NCI-H2171 (cell line): ENCODE measurements at places on chromosomes 2 and 18.

DNA sequence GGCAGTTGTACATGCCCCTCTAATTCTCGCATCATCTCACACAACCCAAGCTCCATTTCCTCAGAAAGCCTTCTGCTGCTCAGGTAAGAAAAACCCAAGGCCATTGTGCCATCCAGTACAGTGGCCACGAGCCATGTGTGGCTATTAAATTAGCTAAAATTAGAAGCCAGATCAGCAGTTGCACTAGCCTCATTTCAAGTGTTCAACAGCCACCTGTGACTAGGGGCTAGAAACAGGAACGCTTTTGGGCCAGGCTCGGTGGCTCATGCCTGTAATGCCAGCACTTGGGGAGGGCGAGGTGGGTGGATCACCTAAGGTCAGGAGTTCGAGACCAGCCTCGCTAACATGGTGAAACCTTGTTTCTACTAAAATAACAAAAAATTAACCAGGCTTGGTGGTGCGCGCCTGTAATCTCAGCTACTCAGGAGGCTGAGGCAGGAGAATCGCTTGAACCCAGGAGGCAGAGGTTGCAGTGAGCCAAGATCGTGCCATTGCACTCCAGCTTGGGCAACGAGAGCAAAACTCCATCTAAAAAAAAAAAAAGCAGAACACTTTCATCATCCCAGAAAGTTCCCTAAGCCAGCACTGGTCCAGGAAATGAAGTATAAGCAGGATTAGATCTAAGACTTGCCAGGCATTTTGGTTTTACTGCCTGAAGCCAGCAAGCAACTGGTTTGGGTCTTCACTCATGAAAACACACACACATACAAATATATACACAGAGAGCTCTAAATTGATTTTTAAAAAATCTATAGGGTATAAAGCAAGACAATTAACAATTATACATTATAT lies 35.7 kb downstream of the ATP8B1 start:
- DNase-seq: no peak

GRCh38 chr18:21686282-21687105 lies 18.1 kb downstream of the ABHD3 start:
- no peak for DNase-seq

DNA sequence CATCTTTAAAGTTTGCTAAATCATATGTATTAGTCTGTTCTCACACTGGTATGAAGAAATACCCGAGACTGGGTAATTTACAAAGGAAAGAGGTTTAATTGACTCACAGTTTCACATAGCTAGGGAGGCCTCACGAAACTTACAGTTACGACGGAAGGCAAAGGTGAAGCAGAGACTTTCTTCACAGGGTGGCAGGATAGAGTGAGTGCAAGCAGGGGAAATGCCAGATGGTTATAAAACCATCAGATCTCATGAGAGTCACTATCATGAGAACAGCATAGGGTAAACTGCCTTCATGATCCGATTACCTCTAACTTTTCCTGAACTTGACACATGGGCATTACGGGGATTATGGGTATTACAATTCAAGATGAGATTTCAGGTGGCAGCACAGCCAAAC lies 1075.2 kb upstream of the NRXN1 start:
- DNase-seq: peak; percentile 54

DNA sequence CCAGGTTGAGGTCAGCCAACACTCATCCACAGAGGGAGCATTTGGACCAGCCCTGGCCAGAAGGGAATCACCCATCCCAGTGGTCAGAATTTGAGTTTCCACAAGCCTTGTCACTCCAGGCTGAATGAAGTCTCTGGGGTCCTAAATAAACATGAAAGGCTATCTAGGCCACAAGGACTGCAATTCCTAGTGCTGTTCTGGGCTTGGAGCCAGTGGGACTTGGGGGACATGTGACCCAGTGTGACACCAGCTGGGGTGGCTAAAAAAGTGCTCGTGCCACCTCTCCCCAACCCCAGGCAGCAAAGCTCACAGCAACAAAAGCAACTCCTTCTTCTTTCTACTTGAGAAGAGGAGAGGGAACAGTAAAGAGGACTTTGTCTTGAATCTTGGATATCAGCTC lies 91.7 kb downstream of the MDH1 start:
- no peak for DNase-seq

GRCh38 chr2:188746727-188747126 lies 227.4 kb upstream of the COL3A1 start:
- no peak for DNase-seq

GRCh38 chr2:232104076-232104646 lies 142.6 kb downstream of the DIS3L2 start:
- no peak for DNase-seq

- DNase-seq: no peak
These were observed 7.7 kb downstream of the VRK2 start for GRCh38 chr2:58054264-58054663.

DNA sequence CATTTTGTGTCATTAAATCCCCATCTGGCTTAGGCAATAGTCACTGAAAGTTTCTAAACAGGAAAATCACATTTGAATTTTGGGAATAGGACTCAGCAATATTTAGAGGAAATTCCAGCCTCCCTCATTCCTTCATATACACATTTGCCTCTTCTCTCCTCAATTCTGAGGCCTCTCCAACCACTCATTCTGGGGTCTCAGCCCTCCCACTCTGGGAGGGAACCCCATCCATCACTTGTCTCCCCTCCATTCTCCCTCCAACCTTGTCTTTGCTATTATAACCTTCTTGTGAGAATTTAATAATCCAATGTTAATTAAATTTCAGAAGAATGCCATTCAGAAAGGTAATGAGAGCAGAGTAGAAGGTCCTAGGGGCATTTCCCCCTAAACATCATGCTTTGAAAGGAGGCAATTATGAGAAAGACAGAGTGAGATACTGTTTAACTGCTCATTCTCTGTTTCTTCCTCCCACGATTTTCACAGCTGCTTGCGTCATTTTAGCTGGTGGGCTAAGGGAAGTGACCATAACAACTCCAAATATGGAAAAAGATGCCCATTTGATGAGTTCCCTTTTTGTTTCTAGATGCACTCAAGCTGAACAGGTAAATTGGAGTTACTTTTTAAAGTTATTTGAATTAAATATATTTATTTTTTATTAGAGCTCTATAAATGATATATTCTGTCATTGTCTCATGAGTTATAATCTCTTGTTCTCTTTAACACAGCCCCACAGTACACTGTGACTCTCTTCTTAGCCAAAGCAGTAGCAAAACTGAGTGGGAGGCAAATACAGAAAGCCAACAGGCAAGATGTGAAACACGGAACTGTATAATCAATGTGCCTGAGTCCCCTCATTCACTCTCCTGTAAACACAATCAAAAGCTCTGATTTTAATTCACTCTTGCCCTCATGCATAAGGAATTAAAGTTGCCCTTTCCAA lies 135.1 kb downstream of the DLGAP1 start:
- DNase-seq: no peak

DNA sequence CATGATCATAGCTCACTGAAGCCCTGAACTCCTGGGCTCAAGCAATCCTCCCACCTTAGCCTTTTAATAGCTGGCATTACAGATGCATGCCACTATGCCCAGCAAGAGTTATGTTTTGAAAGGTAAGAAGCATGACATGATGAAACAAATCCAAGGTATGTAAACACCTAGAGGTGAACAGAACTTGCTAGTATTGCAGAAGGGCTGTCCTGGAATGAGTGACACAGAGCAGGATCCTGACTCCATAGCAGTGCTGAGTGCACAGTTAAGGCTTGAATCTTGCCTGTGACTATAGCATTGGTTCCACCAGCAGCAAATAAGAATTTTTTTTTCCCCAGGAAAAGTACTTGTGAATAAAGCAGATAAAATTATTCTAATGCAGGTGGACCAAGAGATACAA lies 309.5 kb downstream of the PIK3C3 start:
- DNase-seq: no peak

DNA sequence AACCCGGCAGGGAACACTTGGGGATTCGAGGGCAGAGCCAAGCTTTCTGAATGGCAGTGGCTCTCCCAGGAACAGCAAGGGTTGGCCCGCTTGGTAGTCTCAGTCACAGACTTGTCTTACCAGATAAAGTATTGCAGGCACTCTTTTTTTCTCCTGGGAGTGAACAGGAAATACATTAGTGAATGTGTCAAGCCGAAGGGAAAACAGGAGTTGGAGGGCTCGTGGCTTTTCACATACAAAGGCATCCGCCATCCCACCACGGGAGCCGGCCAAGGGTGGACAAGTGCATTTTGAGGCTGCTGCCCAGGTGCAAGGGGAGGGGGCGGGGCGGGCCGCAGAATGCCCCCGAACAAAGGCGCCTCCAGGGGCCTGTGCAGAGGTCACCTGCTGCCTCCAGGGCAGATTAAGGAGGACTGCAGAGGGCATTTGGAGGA lies 163.3 kb upstream of the SIX3 start:
- no peak for DNase-seq

GRCh38 chr18:13813271-13813849 lies 10.6 kb upstream of the MC5R start:
- peak; percentile 3 for DNase-seq
